ENCODE measurements at places on chromosomes 1 and 21.

DNA sequence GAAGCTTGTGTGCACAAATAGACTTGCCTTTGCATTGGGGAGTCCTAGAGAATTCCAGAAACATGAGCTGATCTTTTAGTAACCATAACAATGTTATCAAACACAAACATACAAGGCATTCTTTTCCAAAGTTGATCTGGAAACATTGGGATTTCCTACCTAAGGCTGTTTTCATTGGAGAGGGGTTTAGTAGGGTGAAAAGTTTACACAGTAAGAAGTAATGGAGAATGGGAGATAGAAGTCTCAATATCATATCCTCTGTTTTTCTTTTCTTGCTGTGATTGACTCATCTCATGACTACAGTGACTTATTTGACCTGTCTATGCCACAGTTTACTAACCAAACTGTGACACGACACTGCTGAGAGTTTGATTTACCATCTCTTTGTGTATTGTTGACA, 65.6 kb upstream of the PLA2G4A start:
- no peak for DNase-seq

DNA sequence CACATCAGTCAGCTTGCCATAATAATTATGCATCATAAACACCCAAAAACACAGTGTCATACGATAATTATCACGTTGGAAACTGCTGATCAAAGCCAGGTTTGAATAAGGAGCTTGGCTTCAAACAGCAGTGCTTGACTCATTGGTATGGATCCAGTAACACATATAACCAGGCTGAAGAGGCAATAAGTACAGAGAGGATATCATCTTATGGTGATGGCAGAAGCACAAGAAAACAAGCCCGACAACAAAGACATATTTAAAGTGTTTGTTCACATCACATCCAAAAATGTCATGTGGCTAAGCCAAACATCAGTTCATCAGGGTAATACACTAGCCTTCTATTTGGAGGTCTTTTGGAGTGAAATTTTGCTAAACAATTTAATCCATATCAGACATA, 389.7 kb downstream of the NCAM2 start:
- DNase-seq = no peak

DNA sequence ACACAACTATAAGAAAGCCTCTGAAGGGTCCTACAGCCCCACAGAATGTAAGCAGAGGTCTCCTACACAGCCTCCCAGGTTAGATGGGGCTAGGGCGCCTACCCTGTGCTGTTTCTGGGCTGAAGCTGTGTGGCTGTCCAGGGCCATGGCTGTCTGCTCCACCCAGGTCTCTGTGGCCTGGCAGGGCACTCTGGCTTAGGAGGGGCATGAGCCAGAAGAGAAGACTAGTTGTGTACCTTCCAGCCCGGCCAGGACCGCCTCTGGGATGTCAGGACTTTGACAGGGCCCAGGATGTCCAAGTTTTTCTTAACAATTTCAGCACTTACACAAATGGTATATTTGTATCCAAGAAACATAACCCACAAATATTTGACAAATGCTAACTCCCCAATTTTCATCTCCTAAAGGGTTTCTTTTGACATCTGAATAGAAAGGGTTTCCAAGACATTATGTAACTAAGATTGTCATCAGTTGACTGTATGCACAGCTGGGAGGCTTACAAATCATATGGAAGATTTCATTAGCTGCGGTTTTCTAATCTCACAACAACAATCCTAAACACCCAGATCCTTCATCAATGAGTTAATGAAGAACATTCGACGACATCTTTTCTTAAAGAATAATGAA, 80.5 kb downstream of the HSF2BP start:
- no peak for DNase-seq

DNA sequence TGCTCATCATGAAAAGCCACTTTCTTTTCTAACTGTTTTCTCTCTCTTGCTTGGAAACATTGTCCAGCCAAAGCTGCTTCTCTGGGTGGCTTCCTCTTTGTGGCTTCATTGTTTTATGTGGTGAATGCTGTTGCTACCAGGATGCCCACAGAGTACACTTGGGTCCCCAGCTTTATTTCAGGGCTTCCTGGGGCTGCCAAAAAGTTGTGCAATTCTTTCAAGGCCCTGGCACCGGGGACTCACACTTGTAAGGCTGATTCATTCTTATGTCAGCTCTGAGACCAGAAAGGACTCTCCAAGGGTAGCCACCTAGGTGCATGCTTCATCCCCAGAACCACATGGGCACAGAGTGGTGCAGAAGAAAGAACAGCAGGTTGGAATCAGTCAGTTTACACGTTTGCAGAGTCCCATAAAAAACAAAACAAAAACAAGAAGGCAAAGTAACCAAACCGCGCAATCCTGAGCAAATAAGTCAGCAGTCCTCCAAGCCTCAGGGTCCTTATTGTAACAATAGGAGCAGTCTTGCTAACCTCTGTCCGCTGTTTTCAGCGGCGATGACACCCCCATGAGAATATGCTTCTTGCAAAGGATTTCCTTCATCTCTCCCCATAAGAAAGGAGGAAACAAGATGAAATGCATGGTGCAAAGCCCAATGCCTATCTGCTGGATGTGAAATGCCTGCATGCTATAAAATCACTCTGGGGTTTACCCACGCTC, 89.9 kb upstream of the SSX2IP start:
- DNase-seq = no peak

DNA sequence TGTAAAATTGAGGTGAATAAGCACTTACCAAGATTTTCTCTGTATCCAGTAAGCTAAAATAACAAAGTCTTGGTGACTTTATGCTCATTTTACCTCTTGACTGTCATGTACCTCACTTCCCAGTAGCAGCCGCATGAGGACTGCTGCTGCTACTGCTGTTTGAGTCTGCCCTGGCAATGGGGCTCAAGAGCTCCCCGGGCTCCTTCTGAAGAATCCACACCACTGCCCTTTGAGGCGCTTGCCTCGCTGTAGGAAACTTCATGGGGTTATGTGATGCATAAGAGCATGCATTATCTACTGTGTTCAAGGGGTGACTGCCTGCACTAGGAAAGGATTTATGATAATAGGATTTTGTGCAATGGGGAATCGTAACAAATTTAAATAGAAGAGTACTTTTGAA, 113.5 kb downstream of the NTNG1 start:
- no peak for DNase-seq

GRCh38 chr21:46160907-46161632, 5.7 kb upstream of the FTCD start:
- DNase-seq = no peak

DNA sequence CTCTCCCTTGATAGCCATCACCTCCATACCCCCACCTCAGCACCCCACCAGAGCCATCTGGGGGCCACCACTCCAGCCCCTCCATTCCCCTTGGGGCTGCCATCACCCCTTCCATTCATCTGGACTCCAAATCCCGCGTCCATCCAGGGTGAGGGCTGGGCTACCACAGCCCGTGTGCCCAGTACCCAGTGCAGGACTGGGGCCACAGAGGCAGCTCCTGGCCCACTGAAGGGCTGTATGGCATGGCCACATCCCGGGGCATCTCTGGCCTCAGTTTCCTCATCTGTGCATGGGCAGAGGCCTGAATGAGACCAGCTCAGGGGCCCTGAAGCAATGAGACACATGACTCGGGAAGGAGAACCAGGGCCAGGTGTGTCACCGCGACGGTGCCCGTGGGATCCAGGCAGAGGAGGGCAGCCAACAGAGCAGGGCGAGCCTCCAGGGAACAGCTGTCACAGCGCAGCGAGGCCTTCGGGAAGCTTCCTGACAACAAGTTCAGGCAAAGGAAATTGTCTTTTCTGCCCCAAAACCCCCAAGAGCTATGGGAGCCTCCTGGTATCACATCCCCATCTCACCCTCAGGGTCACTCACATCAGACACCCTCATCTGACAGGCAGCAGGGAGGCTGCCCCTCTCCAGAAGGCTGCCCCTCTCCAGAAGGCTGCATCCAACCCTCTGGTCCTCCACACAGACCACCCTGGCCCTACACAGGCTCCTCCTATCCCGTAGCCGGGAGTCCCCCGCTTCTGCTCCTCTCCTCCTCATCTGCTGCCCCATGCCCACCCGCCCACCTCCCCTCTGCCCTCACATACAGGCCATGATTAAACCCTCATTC, 76.3 kb downstream of the MEGF6 start:
- no peak for DNase-seq

DNA sequence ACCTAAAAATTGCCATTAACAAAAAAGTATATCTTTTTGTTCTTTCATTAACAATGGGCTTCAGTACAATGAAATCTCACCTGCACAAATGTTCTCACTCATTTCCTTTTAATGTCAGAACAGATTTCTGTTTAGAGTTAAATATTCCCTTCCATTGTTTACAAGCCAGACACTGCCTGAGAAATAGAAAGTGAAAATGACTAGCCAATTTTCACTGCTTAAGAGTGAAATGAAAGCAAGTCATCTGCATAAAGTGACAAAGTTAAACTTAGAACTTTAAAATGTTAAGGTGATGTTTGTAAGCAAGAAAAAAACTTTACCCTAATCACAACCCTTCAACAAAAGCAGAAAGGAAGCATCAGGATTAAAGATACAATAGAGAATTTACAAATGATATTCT, 27.5 kb downstream of the COA6 start:
- DNase-seq = no peak

GRCh38 chr1:42793824-42794223, 9.0 kb downstream of the TMEM269 start:
- DNase-seq = no peak

DNA sequence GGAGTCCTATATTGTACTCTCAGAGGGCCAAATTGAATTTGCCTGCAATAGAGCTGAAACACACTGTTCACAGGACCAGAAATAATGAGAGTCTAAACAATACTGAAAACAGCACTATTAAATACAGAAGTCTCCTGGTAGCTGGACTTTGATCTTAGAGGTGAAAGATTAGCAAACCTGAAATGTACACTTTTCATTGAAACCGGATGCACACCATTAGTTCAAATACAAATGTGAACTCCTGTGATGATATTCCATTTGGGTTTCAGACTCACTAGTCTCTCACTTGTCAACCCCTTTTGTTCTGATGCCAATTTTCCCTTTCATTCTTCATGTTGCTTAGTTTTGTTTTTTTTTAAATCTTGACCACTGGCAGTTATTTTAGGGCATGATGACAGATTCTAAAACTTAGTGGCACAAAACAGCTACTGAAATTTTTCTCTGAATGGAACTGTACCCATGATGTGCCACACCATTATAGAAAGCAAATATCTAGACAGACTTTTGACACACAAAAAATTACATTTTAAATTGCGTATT, 5.9 kb upstream of the TNFSF4 start:
- no peak for DNase-seq

DNA sequence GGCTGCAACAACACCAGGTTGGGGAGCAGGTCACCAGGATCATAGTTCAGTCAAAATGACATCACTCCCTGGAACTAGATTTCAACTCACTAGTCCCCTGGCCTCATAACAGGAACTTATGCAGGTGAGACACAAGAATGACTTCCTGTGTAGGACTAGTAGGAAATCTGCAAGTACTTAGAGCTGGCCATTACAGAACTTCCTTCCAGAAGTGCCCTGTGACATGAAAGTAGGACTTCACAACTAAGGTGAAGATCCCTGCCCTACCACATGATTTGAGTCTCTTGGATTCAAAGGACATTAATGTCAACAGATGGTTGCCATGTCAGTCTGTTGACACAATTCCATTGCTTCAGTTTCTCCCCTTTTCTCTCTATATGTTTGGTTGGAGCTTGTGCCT, 223.1 kb downstream of the RPS6KC1 start:
- DNase-seq = no peak

- no peak for DNase-seq
Observed at GRCh38 chr21:22575165-22575584, 1577.0 kb downstream of the NCAM2 start.

GRCh38 chr1:184049836-184050468, 1.6 kb upstream of the TSEN15 start:
- no peak for DNase-seq

DNA sequence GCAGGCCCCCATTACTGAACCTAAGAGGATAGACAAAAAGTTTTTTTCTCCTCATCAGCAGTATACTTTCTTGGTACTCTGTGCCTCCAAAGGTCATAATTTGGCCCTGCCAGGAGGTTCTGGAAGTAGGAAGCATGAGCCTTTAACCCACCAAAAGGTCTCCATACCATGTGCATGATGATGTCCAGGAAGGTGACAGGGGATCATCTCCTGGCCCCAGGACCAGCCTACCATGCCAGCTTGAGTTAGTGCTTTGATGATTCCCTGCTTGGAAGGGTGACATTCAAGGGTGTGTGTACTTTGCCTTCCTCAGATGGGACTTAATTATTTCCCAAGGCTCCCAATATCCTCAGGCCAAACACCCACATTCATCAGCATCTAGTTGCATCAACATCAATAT, 6.3 kb upstream of the SPRR1A start:
- DNase-seq = no peak

GRCh38 chr1:119718972-119719371, 7.2 kb downstream of the PHGDH start:
- no peak for DNase-seq

- no peak for DNase-seq
Observed at GRCh38 chr1:103283841-103284669, 175.7 kb upstream of the COL11A1 start.

- DNase-seq = no peak
Observed at GRCh38 chr1:164937291-164937690, 378.3 kb downstream of the PBX1 start.

DNA sequence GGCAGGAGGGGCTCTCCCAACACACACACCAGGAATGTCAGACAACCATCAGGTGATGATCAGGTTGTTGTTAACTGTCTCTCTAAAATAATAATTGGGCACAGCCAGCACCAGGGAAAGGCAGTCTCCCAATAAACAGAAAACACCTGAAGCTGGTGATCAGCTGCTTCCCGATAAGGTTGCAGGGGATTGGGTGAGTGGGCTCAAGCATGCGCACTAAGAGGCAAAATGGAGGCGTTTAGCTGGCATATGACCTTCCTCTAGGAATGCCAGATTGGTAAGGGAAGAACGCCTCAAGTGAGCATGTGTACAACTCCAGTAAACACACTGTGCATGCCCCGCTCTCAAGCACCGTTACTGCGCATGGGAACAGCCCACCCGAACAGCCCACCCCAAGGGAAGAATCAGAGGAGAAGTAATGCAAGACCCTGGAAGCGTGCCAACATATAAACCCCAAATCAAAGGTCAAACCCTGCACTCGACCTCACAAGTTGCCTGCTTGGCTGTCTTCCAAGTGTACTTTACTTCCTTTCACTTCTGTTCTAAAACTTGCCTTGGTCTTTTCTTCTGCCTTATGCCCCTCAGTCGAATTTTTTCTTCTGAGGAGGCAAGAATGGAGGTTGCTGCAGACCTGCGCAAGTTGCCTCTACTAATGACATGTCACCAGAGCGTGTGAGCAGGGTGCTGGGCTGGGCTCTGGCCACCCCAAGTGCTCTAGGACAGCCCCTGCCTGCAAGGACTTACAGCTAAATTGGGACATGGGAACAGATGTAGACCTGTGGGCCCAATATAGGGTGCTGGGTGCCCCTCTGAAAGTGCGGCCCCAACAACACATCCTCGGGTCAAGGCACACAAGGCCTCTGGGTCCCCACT, 200.8 kb downstream of the RHOU start:
- no peak for DNase-seq

GRCh38 chr1:185734929-185735700, 924 bp downstream of the HMCN1 start:
- no peak for DNase-seq

- peak; percentile 25 for DNase-seq
Observed at GRCh38 chr1:170284951-170285350, 139.2 kb downstream of the NTMT2 start.
